ENCODE measurements at places on chromosomes 11 and 22.
A peak's percentile ranks its signal among the peaks of the same experiment; 100 is the strongest.

GRCh38 chr22:41110968-41111367, 18.6 kb downstream of the EP300 start:
- DNase-seq, result no peak

DNA sequence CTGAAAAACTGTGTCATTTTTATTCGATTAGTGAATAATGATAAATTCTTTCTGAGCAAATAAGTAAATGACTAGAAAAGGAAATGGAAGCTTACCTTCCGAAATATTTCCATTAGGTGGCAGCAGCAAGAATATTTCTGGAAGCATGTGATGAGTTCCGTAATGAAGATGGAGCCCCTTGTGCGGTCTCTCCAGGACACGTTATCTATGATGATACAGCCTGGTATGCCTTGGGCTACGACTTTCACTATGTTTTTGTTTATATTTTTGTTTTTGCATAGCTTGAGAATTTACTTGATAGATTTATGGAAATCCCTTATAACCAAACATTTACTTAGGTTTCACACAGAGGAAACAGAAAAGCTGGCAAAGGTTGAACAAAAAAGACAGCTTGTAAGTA, 25.7 kb downstream of the CASP5 start:
- DNase-seq, result no peak

DNA sequence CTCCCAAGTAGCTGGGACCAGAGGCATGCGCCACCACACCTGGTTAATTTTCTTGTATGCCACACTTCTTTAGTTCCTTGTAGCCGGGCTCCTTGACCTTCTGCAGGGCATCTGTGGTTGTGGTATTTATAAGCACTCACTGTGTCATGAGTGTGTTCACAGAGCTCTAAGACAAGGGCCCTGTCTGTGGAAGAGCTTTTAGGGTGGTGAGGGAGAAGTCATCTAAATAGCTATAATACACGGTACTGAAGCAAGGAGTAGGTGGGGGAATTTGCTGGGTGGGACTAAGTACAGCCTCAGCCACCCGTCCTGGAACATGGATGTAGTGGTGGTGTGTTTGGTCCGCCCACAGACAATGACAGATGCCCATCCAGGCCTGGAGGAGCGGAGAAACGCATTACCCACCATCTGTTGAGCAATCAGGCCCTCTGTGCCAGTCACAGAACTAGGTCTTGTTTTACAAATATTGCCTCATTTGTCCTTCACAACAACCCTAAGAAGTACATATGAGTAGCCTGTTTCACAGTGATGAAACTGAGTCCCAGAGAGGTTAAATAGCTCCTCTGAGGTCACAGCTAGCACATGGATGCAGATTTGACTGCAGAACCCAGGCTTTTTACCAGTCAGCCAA, 10.1 kb downstream of the ACO2 start:
- DNase-seq, result no peak

- DNase-seq, result no peak
Observed at GRCh38 chr22:30843245-30843644, 125.3 kb downstream of the MORC2 start.

- DNase-seq, result peak; percentile 62
Observed at GRCh38 chr11:57527056-57527631, 3.4 kb downstream of the TIMM10 start.

Measured in activated CD4-positive, alpha-beta T cell treated with anti-CD3 and anti-CD28 coated beads for 24 hours (primary cell).